ENCODE measurements at places on chromosomes 6 and 20.

DNA sequence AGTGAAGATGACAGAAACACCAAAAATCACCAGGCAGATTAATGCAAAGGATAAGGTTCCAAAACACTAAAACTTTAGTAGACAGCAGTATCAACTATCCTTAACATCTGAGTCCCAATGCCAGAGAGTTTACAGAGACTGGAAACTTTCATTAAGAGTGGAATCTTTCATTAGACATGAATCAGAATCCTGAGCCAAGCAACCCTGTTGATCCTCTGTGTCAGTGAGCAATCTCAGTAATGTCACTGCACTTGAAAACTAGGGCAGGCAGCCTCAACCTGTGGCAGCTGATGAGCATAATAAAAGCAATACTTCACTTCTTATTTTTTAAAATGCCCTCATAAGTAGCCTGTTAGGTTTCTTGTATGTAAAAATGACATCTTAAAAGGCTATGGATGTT lies 252.8 kb upstream of the PLN start:
- DNase-seq = no peak

DNA sequence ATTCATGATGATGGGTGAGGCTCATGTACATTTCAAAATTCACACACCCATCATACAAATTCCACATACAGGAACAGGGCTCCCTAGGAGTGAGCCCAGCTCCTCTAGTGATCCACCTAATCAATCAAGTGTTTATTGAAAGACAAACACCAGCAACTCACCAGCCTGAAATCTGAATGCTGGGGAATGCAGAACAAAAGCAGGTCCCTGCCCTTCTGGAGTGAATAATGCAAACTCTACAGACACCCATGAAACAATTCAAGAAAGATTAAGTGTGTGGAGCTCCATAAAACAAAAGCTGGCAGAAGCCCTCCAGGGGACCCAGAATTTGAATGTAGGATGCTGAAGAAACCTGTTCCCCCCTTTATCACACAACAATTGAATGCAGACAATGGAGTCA lies 396.7 kb upstream of the JARID2 start:
- no peak for DNase-seq

GRCh38 chr6:106513808-106514582 lies 115.3 kb downstream of the RTN4IP1 start:
- no peak for DNase-seq

GRCh38 chr6:47237196-47237595 lies 72.5 kb downstream of the TNFRSF21 start:
- DNase-seq = no peak

DNA sequence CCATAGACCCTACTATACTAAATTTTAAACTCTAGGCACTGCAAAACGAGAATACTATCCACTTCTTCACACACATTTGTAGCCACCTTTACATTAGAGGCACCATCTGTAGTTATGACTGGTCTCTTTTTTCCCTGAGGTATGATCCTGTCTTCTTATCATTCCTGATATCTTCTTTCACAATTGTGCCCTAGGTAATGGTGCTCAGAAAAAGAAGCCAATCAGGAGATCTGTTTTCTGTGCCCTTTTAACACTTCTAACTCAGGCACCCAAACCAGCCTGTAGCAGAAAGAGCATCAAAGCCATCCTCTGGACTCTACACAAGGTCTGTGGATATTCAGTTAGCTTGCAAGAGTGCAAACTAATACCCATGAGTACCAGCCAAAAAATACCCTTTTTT lies 149.7 kb upstream of the SGK1 start:
- DNase-seq = no peak

DNA sequence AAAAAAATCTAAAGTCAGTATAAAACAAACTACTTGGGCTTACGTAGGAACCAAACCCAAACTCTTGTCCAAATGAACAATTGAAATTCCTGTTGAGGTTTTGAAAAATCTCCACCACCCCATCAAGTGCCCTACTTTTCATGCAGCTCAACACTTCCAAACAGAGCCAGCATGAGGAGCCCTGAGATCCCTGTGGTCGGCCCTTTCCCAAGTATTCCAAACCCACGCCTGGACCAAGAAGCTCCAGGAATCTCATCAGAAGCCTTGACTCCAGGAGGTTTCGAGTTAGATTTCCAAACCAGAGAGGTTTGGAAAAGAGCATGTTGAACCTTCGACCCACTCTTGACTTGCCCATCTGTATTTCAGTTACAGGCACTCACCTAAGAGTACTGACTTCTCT lies 179.3 kb downstream of the MTFR2 start:
- peak; percentile 28 for DNase-seq

DNA sequence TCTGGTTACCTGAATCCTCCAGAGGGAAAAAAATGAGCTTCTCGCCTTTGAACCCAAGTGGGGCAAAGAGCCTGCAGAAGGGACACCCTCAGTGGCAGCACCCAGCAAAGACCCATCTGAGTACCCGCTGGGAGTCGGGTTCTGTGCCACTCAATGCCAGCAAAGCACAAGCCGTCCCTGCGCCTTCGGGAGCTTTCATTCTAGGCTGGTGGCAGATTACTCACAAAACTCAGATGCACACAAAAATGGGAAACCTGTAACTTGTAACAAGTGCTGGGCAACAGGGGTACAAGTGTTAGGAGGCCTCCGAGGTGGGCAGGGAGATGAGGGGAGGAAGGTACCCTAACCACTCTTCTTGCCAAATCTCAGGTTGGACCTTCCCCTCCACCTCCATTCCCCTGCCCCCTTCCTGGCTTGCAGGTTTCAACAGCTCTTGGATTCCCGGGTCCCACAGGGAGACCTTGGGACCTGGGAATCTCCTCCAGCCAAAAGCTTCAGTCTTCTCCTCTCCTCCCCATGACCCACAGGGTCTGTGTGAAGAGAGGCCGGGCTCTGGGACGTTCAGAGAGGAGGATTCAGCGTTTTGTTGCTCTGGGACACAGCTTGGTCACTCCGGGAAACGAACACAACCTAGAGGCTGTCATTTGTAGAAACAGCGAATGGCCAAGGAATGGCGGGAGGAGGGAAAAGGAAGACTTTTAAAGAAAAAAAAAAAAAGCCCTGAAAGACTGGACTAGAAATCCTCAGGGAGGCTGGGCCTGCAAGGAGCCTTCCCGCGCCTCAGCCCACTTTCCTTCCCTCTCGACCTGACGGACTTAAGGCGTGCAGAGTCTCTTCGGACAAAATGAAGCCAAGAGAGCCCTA lies 1.2 kb upstream of the PARD6B start:
- no peak for DNase-seq

GRCh38 chr6:116536216-116536621 lies 9.3 kb downstream of the TRAPPC3L start:
- DNase-seq = peak; percentile 50

DNA sequence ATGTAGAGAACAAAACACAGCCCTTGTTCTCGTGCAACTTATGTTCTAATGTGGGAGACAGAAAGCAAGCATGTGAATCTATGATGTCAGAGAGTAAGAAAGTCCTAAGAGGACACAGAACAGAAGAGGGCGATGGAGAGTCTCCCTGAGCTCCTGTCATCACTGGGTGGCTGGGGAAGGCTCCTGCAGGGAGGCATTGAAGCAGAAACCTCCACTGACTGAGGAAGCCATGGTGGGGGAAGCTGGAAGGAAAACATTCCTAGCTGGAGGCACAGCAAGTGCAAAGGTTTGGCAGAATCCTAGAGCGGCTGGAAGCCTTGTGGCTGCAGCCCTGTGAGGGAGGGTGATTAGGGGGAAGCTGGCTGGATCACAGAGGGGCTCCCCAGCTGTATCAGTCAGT lies 248.0 kb downstream of the CDH26 start:
- peak; percentile 20 for DNase-seq

GRCh38 chr6:71468841-71469700 lies 180.5 kb downstream of the OGFRL1 start:
- DNase-seq = peak; percentile 98

GRCh38 chr6:165231177-165231576 lies 78.2 kb downstream of the C6orf118 start:
- DNase-seq = peak; percentile 4

- peak; percentile 38 for DNase-seq
These were observed 2.3 kb downstream of the E2F3 start for GRCh38 chr6:20403766-20404640.

GRCh38 chr6:111291336-111292259 lies 191.4 kb downstream of the REV3L start:
- peak; percentile 13 for DNase-seq

- DNase-seq = peak; percentile 44
These were observed 69.1 kb upstream of the FLRT3 start for GRCh38 chr20:14406495-14406894.

GRCh38 chr20:10795286-10796026 lies 121.7 kb upstream of the JAG1 start:
- no peak for DNase-seq

DNA sequence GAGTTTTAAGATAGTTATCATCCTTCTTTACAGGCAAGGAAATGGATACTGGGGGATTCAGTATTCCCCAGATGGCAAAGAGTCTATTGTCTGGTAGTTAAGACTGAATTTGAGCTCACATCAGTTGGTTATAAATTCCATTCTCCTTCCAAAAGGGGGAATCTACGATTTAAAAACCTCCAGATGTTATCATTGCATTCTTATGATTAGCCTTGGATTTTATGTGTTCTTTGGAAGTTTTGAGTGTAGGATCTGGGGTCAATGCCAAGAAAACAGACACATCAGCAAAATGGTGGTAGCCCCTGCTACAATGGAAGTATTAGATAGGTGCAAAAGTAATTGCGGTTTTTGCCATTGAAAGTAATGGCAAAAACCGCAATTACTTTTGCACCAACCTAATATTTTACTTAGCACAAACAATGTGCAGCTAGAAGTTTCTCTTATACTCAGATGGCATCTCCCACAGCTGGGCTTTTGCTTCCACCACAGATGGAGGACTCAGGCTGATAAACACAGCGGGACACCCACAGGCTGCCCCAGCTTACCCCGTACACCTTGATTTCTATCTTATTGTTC lies 168.2 kb upstream of the RIN2 start:
- DNase-seq = no peak

GRCh38 chr6:134145786-134146185 lies 93.4 kb upstream of the SLC2A12 start:
- peak; percentile 48 for DNase-seq

GRCh38 chr20:37845241-37845681 lies 57.7 kb upstream of the VSTM2L start:
- no peak for DNase-seq

DNA sequence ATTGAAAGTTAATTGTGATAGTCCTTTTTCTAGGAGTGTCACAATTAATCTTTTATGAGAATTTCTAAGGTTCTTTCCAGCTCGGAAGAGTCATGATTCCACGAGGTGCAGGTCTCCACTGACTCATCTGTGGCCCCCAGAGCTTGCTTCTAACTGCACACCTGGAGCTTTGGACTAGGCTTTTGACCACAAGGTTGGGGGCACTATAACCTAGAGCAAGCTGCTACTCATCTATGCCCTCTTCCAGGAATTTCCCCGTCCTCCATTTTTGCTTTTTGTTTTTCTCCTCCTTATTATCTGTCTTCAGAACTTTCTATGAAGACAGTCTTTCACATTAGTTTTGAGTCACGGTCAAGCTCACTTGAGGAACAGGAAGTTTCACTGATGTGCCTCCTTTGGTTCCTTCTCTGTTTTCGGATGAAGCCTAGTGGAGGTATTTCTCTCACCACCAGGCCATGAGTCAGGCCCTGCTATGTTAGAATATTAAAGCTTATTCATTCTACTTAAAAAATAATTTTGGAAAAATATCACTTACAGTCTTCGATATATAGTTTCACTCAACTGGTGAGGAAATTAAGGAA lies 119.2 kb upstream of the INSM1 start:
- DNase-seq = no peak
